Activated CD8-positive, alpha-beta memory T cell treated with anti-CD3 and anti-CD28 coated beads, Interleukin-2, amount 10 ng/mL, durations not matched to agents 7 days and 5 days (primary cell): ENCODE measurements at places on chromosomes 6 and 20. TPM values are rescaled to one million over a fixed set of nuclear protein-coding genes. Genes with fewer than 3 reads are reported as not detected.

The POM121L2 gene
- not detected for total RNA-seq

The EMILIN3 gene
- total RNA-seq, result not detected

The ATP6V1G2 gene
- total RNA-seq, result 1.0 TPM

The PHF1 gene
- 36.0 TPM for total RNA-seq

The NAA20 gene
- 64.5 TPM for total RNA-seq

The PRICKLE4 gene
- total RNA-seq, result not detected

DNA sequence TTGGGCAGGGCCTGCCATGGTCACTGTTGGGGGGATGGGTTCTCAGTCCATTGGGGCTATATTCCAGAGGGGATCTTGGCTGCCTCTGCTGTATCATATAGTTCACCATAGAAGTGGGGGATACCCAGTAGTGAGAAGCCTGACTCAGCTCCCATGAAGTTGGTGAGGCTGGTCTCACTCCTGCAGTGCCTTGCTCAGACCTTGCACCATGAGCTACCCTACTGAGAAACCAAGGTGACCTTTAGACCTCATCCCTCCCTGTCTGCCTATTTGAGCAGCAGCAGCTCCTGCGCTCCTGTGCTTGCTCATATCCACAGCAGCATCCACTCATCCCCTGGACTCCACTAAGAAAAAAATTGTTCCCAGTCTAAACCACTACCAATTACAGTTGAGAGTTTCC, 56.0 kb upstream of the HEY2 start:
- no peak for DNase-seq

DNA sequence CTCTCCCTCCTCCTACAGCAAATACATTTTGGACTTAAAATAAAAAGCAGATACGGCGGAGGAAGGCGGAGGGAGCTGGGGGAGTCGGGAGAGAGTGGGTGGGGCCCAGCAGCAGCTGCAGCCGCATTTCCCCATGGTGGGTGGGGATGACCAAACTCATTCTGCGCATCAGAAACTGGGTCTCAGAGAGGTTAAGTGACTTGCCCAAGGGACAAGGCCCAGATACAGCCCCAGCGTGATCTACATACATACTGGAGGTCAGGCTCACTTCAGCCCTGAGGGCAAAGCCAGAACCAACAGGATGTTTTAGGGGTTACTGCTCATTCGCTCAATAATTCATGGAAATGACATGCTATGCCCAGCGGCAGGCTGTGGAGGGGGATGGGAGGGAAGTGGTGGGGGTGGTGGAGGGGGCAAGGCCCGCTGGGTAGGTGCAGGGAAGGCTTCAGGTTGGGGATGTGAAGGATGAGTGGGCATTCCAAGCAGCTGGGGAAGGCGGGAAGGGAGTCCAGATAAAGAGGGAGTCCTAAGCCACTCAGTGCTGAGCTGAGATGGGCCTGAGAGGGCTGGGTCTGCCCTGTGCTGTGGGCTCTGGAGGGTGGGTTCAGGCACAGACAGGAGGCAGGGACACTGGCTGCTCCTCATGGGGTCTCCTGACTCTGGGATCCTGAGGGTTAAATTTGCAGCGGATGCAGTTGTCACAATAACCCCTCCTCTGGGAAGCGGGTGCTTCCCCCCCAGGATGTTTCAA, 31.0 kb downstream of the DLGAP4 start:
- no peak for DNase-seq

DNA sequence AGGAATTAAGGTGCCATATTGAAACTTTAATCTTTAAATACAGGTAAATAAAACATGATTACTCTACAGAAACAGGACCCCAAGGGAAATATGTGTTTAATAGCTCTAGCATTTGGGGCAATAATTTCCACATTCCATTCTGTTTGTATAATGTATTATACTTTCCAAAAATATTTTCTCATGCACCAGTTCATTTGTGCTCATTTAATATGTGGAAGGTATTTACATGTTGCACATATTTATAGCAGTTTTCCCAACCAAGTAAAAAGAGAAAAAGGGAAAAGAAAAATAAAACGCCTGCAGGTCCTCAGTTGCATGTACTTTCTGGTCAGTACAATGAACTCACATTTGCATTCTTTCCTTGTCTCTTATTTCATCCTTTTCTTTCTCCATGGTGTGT, 129.5 kb upstream of the SULF2 start:
- no peak for DNase-seq

GRCh38 chr6:159443417-159443920, 249.6 kb downstream of the SOD2 start:
- DNase-seq, result no peak

GRCh38 chr6:129008591-129008990, 125.7 kb downstream of the LAMA2 start:
- DNase-seq, result no peak
